Astrocyte of the spinal cord (primary cell): ENCODE measurements at places on chromosomes 5 and 9.
A peak's percentile ranks its signal among the peaks of the same experiment; 100 is the strongest.

GRCh38 chr5:81782811-81783210, 31.9 kb upstream of the SSBP2 start:
- no peak for DNase-seq

DNA sequence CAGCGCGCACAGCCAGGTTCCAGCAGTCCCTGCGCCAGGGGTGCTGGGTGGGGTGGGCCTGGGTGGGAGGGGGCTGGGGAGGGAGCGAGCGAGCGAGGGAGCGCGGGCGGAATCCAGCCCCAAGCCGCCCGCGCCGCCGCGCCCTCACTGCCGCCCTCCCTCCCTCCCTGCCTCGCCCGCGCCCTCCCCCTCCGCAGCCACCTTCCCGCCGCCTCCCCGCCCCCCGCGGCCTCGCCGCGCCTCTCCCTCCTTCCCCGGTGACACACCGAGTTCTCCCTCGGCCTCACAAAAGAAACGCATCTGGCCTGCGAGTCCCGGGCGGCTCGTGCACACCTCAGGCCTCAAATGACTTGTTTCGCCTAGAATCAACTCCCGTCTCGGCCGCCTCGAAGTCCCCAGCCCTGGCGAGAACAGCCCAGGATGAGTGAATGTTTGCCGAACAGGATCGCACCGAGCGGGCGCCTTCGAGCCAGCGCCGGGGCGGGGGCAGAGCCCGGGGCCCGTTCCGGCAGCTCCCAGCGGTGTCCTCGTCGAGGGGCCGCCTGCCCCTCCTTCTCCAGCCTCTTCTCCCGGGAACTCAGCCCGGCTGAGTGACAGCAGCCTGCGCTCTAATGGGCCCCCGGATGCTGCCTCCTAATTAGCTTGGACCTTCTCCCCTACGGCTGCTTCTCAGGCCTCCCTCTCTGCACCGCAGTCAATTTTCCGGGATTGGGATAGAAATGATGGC, 371 bp upstream of the PITX1 start:
- no peak for DNase-seq

GRCh38 chr9:137984005-137984404, 106.4 kb downstream of the CACNA1B start:
- DNase-seq: no peak

DNA sequence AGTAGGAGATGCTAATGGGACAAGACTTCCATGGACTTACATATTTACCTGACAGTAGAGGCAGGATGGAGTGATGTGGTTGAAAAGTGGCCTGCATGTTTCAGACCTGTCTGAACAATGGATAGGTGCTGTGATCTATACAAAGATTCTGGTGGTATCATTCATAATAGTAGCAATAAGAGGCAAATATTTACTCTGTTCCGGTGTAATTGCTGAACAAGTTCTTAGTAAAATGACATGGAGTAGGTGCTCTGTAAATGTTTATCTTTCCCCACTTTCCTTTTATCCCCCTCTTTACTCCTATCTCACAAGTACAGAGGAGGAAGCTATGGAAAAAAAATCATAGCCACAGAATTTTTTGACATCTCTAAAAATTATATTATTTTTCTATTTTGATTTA, 159.0 kb upstream of the SLC12A2 start:
- no peak for DNase-seq

GRCh38 chr5:157335534-157336422, 69.9 kb downstream of the CYFIP2 start:
- peak; percentile 76 for DNase-seq

DNA sequence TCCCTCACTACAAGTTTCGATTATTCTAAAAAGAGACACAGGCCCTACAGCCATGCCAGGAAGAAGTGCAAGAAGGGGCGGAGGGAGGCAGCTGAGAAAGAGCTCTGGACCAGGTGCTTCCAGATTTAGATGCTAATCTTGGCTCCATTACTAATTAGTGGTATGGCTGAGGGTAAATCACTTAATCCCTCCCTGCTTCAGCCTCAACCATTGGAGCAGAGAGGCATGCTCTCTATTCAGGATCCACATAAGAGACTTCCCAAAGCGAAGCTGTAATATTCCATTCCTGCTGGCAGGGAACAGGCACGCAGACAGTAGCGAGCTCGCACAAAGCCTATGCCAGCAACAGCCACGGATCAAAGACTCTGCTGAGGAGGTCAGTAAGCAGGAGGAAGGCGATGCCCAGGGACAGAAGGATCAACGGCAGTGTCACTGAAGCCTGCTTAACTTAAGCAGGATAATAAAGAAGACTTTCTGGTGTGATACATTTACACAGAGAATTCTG, 24.2 kb downstream of the LIFR start:
- DNase-seq: no peak

- DNase-seq: no peak
Observed at GRCh38 chr5:38921174-38921573, 75.4 kb downstream of the OSMR start.

GRCh38 chr9:136389396-136389795, 10.6 kb downstream of the SNAPC4 start:
- DNase-seq: no peak

DNA sequence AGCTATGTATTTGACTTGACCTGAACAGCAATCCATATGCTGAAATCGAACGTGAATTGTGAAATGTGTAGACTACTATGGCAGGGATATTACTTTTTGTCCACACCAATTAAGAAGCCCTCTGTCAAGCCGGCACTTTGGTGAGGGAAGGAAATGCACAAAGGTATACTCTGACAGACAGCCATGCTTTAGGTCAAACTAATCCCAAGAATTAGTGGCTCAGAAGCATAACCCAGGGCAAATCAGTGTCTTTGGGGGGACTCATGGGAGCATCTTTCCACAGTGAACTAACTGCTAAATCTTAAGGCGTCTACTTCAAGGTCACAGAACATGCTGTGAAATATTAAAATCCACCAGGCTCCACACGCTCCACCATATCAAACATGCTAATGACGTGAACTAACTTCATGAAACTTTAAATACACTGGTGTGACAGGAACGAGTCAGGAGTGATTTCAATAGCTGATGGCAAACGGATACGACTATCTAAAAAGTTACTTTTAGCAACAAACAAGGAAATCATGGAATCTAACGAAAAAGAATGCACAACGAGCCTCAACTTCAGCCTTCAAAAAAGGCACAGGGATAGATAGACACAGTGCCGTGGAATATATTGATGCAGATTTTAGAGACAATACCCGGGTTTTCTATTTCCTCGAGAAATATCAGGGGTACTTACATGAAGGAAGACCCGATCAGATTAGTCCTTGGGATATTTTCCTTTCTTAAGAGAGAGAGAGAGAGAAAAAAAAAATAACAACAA, 527 bp downstream of the MEF2C start:
- peak; percentile 31 for DNase-seq

DNA sequence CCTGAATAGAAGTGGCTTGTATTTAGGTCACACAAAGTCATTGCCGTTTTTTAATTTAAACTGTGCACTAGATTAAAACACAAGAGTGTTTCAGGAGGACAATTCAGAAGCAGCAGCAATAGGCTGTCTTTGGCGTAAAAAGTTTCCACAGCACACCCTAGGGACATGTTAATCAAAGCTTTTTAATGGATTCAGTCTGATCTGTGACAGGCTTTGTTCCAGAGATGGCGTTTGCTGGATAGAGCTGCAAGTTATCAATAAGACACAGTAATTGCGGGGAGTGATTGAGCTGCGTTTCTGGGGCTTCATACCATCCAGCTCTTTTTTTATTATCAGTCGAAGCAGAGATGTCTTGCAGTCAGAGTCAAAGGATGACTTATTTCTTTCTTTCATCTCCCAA, 300.3 kb downstream of the ZNF608 start:
- no peak for DNase-seq

DNA sequence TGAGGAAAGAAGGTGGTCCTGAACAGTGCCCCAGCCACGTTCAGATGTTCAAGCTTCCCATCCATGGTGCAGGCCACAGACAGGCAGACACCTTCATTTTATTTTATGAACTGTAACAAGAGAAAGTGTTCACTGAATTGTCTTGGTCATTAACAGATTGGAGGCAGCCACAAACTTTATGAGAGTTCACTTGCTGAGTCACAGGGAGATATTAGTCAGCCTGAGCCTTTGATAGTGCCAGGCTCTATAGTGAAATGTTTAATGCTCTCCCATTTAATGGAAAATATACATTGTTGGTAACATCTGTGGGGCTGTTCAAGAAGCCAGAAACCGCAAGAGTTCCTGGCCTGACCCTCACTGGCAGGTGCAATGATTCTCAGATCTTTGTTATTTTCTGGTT, 237.0 kb downstream of the TENT4A start:
- no peak for DNase-seq

DNA sequence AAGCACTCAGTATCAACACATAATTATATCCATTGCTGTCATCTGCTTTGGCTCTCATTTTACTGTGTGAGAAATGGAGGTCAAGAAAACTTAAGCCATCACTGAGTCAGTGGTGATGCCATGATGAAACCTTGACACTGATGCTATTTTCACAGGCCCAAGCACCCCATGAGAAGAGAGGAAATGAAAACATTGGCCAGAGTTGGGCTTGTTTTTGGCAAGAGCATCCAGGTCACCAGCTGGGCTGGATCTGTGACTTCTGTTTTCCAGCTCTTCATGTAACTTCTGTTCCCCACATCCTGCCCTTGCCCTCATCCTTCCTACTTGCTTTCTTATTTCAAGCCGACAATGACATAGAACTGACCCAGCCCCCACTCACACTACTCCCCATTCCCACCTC, 10.0 kb downstream of the LCP2 start:
- peak; percentile 7 for DNase-seq

DNA sequence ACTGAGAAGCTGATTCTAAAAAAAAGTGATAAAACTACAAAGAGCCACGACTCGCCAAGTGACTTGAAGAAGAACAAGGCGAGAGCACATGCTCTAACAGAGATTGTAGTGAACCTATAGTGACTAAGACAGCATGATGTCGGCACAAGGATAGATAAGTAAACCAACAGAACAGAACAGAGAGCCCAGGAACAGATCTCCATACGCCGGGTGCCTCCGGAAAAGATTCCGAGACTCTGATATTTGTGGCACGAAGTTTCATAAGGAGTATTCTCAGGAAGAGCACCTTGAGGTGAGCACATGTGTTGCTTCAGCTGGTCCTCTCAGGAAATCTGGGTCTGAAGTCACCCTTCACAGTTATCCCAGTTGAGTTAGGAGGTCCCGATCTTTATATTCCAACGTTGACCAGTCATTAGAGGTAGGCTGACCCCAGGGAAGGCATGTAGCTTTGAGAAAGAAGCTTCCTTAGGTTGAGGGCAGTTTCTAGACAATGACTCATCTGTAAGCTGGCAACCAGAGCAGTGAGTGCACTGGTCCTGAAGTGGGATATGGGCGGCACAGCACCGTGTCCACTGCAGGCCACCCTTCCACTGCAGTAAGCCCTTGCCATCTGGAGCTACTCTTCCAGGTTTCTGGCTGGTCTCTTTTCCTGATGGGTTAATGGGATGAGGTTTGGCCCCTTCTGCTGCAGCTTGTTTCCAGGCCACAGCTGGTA, 13.6 kb upstream of the CLK4 start:
- DNase-seq: no peak

- DNase-seq: no peak
Observed at GRCh38 chr5:170278611-170279458, 18.7 kb downstream of the LCP2 start.

DNA sequence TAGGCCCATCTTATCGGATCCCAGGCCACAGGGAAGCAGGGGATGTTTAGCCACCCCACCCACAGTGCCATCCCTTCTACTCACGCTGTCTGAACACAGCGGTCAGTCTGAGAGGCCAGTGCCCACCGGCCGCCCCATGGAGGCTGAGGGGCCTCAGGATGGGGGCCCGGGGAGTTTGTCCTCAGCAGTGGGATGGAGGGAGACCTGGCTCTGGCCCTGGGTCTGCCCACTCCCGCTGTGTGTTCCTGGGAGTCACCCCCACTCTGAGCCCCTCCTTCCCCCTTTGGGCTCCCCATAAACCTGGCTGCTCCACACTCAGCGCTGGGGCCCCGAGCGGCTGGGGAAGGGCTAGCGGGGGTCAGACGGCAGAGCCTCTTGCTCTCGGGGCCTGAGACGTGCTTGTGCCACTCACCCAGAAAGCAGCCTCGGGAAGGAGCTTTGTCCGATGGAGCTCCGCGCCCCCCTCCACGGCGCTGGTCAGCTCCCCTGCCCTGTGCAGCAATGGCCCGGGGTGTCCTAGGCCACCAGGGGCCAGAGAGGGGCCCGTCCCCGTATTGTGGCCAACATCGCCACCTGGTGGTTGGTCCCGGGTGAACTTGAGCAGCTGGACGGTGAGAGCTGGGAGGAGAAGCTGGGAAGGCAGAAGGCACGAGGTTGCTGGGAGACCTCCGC, 10.9 kb upstream of the LAMC3 start:
- DNase-seq: peak; percentile 50

DNA sequence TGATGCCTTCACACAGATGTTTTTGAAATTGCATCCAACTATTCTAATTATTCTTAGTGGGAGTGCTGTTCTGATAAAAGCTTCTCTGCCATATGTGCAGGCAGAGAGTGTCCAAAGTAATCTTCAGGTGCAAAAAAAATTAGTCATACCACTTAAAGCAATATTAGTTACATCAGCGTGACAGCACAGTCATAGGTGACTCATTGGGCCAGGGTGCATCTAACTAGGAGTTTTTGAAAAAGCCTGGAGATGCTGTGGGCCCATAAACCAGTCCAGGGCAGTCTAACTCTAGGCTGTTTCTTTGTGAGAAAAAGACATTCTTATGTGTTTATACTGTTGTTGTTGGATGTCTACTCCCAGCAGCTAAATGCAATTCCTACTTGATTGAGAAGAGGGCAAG, 33.0 kb upstream of the C6 start:
- peak; percentile 93 for DNase-seq

- no peak for DNase-seq
Observed at GRCh38 chr9:31166516-31166915, 1217.9 kb upstream of the ACO1 start.

GRCh38 chr9:68644831-68645230, 60.2 kb upstream of the PIP5K1B start:
- no peak for DNase-seq

GRCh38 chr9:101229606-101230005, 155.2 kb downstream of the BAAT start:
- no peak for DNase-seq

DNA sequence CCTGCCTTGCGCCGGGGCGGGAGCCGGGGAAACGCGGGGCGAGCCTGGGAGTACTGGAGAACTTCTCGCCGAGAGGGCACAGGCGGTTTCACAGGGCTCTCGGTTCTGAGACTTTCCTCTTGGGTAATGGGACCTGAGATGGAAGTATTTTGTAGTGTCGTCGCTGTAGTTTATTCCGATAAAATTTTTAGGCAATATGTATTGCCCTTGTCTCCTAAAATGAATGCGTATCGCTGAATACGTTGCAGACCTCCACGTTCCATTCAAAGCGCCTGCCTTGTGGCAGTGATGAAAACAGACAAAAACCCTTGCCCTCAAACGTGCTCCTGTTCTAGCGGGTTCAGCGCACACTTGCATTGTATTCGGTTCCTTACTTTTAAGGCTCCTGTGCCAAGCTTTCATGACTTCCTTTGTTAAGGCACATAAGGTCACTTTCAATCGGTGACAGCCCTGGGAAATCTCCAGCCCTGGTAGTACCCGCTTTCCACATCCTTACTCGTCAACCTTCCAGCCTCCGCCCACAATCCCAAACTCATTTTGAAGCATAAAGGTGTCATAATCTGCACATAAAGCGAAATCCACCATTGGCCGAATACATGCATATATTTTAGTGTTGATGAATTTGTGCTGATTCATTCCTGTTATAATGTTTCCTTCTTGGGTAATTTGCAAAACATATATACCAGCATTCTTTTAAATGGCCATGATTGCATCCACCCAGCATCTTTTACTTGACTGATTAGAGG, 694 bp downstream of the RMI1 start:
- DNase-seq: peak; percentile 51

- DNase-seq: no peak
Observed at GRCh38 chr9:134212809-134213507, 48.6 kb upstream of the RNU6ATAC start.

GRCh38 chr9:128550770-128551656, 1.4 kb upstream of the SPTAN1 start:
- DNase-seq: peak; percentile 54
